ENCODE measurements at places on chromosomes 3 and 15.

- DNase-seq, result no peak
Observed at GRCh38 chr3:60708191-60708975, 542.9 kb downstream of the FHIT start.

DNA sequence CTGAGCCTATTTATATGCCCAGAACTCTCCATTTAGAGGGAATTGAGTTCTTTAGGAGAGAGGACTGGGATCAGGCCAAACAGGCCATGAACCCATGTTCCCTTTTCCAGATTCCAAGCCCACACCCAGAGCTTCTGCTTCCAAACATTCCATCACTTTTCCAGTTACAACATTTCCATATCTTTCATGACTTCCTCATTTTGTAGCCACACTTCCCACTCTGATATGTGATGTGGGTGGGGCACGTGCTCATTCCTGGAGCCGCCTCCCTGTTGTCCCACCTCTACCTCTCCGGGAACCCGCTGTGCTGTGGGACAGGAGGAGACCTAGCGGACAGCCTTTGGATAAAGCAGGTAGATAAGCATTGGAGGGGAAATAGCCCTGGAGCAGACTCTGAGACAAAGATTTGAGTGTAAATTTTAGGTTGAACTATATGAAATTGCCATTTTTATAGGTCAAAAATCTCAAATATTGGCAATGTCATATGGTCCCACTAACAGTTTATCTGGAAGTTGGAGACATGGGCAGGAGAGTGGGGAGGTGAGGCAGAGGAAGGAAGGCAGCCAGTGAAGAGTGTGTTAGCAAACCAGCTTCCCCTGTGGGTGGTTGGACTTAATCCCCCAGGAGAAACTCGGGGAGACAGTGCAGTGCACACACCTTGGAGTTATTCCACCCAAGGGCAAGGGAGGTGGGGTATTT is 31.8 kb downstream of the CYP8B1 start:
- no peak for DNase-seq

DNA sequence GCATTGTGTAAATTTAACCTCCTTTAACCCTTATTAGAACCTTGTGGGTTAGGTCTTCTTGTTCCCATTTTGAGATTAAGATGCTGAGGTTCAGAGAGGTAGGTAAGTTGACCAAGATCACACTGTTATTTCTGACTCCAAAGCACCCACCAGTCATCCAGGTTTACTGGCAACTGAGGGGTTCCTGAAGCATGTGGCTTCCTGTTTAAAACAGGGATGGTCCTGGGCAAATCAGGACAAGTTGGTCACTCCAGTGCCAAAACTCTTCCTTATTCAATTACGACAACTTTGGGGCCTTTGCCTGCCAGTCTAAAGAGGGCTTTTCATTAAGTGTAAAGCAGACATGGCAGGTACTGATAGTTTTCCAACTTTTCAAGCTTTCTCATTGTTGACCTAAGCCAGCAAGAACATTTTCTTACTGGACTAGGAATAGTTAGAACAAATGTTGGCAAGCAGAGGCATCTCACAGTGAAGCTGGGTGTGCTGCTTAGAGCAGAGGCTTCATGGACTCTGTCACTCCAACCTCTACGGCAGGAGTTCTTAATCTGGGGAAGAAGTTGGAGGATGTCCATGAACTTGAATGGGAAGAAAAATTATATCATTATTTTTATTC is 149.4 kb upstream of the ADAMTS9 start:
- no peak for DNase-seq

DNA sequence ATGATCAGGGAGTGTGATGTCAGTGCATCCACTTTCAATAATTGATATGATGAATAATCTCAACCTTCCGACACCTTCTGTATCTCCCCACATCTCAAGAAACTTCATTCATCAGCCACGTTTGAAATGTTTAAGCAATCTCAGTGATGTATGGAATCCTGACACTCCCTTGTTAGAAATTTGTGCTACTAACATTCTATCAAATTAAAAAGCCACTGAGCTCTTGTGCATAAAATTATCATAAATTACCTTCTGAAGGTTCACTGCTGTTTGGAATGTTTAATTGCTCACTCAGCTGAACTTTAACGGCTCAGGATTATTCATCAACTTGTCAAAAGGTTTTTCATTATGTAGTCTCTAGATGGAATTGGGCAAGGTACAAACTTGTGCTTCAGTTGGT is 108.4 kb upstream of the DPH6 start:
- DNase-seq, result no peak

DNA sequence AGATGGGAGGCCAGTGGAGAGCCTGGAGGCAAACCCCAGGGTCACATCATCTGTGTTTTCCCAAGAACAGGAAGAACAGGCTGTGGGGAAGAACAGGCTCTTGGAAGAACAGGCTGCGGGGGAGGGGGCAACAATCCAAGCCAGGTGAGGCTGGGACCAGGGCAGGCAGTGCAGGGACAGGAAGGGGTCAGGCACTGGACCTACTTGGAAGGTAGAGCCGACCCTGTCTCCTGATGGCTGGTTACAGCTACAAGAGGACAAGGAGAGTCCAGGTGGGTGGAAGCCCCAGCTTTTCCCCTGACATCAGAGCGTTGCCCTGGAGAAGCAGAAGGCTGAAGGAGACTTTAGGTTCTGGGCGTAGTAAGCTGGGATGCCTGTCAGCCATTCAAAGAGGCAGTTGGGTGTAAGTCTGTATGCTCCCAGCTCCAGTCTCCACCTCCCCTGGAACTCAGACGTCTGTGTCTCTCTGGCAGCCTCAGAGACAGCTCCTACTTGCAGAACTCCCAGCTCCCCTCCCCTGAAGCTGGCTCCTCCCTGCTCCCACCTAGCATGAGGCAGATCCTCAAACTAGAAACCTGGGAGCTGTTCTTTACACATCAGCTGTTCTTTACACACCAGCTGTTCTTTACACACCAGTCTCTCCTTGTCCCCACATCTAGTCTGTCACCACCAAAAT is 130.9 kb downstream of the DNAJB8 start:
- DNase-seq, result no peak

All from T-cell (primary cell).